Eye (tissue), 1 donor: ENCODE measurements at places on chromosomes 12 and 14.

DNA sequence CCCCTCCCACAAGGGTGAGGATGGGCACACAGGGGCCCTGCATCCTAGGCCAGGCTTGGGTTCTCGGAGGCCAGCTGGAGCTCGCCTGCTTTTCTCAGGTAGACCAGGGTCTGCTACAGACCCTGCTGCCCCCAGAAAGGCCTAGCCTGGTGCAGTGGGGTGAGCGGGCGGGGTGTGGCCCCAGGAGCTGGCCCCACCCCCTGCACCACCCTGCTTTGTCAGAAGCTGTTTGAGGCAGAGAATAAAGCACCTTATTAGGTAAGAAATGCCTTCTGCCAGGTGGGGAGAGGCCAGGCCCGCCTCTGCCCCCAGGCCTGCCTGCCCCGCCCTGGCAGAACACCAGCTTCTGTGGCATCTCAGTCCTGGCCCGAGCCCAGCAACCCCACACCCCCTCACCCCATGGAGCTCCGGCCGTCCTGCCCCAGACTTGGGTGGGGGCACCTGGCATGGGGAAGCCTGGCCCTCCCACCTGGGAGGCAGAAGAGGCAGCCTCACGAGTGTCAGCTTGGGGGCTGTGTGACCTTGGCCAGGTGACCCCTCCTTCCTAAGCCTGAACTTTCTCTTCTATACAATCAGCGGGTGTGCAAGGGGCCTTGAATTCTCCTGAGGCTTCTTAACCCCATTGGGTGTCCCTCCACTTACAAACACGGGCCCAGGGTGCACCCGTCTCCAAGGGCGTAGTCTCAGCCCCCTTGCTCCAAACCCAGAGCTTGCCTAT is 43.2 kb downstream of the KRT80 start:
- no peak for DNase-seq

GRCh38 chr12:82937151-82937550 is 250.4 kb downstream of the TMTC2 start:
- DNase-seq = no peak

- DNase-seq = no peak
Measured at GRCh38 chr12:5716976-5717375, 228.1 kb downstream of the ANO2 start.

DNA sequence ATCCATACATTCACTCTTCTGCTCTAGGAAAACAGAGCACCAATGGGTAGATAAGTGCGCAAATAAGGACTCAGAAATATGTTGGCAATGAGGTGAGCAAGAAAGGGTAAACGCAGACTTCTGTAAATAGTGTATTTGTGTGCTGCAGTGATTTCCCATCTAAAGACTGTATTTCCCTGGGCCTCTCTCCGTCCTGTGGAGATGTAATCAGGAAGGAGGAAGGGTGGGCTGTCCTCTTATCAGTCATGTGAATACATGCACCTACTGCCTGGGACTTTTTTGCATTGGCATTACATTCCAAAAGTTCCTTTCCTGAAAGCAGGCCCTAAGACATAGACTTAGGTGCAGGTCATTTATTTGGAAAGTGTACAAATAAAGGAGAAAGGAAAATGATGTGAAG is 114.5 kb downstream of the OTOGL start:
- no peak for DNase-seq

GRCh38 chr12:110023059-110023980 is 24.1 kb downstream of the ANKRD13A start:
- DNase-seq = peak; percentile 47

DNA sequence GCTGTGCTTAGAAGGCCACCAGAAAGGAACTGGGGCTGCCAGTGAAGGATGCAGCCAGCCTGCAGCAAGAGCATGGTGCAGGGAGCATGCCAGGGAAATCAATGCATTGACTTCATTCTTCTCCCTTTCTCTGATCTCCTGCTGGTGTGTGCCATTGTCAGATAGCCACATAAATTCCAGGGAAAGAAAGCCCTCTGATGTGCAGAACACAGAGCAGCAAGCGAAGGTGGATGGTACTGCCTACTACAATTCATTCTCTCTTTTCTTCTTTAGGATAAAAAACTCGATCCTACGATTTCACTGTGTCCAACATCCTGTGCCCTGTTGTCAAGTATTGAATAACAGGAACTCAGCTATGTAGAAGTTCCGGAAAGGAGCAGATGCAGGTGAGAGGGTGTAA is 446.7 kb upstream of the TMEM132C start:
- DNase-seq = no peak

DNA sequence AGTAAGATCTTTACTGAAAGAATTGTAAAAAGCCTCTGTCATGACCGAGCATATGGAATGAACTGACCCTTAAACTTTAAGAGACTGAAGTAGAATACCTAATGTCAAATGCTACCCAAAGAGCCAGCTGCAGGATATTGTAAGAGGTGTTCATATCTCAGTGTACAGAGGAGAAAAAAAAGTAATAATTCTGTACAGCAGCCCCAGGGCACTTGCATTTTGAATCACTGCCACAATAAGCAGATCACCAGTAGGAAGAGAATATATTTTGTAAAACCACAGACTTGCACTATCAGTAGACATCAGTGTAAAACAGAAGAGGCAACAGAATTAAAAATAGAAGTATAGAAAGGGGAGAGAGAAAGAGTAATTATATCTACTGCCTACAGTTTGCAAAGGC is 162.6 kb downstream of the PPFIA2 start:
- DNase-seq = peak; percentile 16

- no peak for DNase-seq
Measured at GRCh38 chr14:92549105-92549858, 35.7 kb downstream of the RIN3 start.

DNA sequence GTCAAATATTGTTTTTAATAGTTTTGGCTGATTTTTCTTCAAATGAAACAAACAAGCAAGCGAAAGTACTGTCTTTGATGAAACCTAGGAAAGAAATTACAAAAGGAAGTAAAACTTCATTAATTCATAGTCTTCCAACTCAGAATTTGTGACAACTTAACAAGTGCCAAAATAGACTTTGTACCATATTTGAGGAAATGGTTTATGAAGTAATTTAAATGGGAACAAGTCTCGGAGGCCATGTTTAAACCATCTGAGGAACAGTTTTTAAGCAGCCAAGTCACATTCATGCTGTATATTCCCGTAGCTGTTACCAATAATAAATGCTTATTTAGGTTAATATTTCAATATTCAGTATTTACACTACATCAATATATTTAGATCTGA is 745 bp upstream of the ARHGDIB start:
- DNase-seq = no peak

- DNase-seq = no peak
Measured at GRCh38 chr12:4107911-4108697, 165.5 kb upstream of the CCND2 start.

- DNase-seq = no peak
Measured at GRCh38 chr14:76786601-76787000, 25.3 kb downstream of the VASH1 start.

DNA sequence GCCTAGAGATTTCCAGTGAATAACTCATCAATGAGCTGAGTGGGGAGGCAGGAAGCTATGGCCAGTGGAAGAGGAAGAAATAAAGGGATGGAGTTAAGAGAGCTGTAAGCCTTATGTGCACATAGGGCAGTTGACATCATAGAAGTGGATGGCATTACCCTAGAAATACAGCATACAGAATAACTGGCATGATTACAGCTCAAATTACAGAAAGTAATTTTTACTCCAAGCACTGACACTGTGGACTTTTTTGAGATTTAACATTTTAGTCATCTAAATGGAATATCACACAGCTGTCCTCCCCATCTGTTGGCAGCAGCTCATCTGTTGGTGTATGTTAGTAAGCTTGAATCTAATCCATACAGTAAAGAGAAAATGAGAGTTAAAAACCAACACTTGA is 5.4 kb upstream of the IPO8 start:
- DNase-seq = no peak

- no peak for DNase-seq
Measured at GRCh38 chr12:90970911-90971310, 15.9 kb upstream of the CCER1 start.

DNA sequence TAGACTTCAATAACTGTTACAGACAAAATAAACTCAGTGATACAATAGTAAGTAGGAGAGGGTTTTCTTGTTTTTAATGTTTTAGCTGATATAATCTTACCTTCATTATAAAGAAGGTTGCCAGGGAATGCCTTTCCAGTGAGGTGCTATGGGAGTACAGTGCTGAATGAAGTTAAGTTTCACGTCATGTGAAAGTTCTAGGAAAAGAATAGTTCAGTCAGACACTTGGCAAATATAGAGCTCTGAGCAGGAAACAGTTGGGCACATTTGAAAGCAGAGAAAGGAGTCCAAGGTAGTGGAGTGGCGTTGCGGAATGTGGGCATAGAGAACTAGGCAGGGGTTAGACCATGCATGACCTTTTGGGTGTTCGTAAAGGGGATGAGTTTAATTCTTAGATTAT is 88.6 kb upstream of the DCN start:
- DNase-seq = no peak

GRCh38 chr14:65303899-65304222 is 108.7 kb upstream of the FUT8 start:
- no peak for DNase-seq

DNA sequence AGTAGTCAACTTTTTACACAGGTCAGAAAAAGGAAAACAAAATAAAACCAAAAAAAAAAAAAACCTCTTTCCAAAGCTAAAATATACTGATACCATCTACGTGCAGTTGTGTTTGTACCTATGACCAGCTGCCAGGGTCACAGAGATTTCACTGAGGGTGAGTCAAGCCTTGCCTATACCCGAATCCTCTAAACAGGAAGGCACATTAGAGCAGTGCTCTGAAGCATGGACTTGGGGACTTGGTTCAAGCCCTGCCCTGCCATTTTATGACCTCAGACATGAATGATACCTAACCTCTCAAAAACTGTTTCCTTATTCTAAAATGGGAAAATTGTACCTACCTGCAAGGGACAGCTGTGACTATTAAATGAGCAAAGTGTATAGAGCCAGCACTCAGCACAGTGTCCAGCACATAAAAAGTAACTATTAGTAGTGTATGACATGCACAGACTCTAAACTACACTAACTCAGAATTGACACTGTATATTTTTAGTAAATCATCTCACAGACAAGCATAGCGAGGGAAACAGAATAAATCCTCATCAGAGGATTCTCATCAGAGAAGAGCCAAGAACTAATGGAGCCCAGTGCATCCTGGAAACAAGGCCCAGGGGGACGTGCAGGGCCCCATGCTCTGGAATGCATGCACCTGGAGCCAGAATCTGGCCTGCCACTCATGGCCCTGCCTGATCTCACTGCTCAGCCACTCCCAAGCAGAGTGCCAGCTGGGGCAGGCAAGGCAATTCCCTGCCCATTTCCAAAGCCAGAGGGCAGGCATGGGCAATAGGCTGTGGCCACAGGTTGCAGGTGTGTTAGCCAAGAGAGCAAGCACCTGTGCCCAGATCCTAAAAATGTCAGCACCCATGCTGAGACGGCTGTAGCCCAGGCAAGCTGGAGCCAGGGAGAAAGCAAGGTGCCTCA is 57.0 kb downstream of the NT5DC3 start:
- DNase-seq = no peak

DNA sequence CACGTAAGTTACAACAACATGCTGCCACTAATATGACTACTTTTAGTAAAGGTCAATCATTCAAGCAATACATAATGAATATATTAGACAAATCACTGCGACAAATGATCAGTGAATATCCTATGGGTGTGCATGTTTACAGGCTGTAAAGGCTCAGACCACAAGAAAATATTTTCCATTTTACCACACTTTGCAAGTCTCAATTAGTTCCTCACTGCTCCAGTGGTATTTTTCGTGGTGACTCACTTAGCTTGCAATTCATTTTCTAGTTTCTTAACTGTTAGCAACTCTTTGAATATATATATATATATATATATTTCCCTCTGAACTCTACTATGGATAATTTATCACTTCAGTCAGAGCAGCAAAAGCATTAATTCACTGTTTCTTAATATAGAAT is 96.9 kb downstream of the EML5 start:
- DNase-seq = no peak

DNA sequence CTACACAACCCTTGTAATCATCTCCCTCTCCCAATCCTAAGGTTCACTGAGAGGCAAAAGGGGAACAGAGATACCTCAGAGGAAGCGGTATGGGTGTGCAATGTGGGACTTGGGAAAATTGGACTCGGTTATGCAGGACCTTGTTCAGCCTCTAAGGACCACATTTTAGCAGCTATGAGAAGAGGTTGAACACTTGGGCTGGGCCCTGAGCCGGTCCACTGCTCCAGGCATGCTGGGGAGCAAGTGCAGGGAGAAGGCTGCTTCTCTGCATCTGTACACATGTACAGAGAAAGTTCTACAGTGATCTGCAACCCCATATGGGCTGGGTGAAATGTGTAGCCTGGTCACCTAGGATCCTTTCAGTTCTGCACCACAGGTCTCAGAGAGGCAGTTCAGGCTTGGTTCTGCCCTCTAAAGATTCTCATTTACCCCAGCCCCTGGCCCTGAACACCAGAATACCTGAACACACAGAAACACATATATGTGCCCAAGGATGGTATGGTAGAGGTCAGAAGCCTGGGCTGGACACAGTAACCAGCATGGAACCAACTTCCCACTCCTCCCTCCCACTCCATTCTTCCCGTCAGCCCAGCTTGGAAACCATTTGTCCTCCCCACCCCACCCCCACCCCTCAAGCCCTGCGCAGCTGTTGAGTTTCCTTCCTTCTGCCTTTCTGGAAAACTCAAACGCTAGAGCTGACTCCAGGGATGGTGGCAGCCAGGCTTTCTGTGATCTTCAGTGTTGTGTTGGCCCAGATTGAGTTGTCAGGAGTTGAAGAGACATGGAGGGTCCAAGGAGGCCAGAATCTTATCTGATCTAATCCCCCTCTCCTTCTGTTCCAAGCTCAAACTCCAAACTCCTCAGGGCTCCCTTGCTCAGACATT is 10.4 kb downstream of the HOXC5 start:
- DNase-seq = no peak

GRCh38 chr14:23043754-23044153 is 1.7 kb downstream of the PSMB11 start:
- DNase-seq = no peak

DNA sequence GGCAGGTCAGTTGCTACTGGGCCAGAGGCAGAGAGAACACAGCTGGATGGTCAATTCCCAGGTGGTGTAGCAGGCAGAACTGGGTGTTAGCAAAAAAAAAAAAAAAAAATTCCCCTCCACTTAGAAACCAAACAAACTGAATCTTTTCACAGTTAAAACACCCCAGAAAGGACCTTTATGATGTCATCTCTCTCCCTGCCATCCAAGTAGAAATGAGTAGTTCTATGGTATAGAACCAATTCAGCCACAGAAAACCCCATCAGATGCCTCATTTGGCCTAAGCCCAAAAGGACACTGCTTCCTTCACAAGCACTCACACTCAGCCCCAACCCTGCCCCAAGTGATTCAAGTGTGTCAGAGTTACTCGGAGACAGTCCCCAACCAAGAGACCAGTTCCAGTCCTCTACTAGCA is 230.8 kb downstream of the DPF3 start:
- DNase-seq = no peak
